ENCODE measurements at places on chromosomes 11 and 22. TPM values are rescaled to one million over a fixed set of nuclear protein-coding genes. Genes with fewer than 3 reads are reported as not detected.

GRCh38 chr22:29301716-29302401 lies 4.6 kb upstream of the GAS2L1 start:
- no peak for DNase-seq

GRCh38 chr22:47054231-47055072 lies 292.0 kb downstream of the TBC1D22A start:
- DNase-seq, result peak; percentile 31

DNA sequence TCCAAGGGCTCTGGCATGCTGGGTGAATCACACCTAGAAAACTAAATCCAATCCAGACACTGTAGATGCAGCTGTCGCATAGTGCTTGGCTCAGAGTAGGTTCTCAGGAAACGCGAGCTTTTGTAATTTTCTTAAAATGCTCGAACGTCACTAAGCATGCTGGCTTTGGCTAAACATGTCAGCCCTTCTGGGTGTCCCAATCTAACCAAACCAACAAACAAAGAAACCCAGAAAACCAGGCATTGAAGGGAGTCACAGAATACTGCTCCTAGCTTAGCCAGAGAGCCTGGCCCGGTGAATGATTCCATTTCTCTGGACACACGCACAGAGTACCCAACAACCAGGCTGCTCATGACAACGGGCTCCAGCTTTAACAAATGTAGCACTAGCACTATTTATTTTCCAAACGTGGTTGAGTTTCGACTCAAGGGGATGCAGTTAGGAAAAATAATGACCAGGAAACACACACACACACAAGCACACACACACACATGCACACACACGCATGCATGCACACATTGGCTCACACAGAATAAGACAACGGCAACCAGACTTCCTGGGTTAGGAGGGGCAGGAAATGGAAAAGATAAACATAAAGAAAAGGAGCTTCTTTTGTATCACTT lies 492.6 kb downstream of the MIAT start:
- DNase-seq, result no peak

DNA sequence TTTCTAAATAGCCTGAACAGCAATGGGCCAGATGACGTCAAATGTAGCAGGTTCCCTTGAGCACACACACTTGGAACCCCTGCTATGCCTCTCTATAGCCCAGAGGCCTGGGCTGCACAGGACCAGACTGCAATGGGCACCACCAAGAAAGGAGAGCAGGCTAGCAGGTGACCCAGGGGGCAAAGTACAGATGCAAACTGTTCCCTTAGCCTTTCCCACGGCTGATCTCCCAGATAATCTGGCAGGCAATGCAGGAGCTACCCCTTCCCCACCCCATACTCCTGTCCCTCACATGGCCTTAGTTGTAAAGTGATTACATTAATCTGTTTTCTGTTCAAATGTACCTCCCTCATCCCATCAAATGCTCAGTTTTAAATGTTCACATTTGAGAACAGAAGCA lies 41.3 kb downstream of the SMCO4 start:
- DNase-seq, result no peak

DNA sequence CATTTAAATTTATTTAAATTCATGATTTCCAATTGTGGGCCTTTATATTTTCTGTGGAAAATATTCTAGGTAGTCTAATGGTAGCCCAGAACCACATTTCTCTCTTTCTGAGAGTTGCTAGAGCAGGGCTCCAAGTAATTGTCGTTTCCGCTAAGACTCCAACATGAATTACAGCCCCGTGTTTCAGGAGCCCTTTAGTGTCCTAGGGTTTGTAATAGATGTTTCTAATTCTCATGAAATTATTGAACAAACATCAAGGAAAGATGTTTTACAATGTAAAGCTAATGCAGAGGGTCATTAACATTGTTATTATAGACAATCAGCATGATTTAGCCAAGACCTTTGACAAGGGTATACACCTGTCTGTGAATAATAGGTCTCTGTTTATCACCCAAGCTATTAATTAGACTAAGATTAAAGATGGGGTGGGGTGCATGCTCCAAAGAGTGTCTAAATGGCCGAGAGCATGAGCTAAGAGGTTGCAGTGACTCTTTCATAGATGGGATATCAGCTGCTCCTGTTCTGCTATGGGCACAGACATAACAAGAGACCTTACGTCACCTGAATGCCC lies 81.8 kb upstream of the NTM start:
- no peak for DNase-seq

GRCh38 chr11:124961972-124962609 lies 8.1 kb downstream of the CCDC15 start:
- DNase-seq, result no peak

DNA sequence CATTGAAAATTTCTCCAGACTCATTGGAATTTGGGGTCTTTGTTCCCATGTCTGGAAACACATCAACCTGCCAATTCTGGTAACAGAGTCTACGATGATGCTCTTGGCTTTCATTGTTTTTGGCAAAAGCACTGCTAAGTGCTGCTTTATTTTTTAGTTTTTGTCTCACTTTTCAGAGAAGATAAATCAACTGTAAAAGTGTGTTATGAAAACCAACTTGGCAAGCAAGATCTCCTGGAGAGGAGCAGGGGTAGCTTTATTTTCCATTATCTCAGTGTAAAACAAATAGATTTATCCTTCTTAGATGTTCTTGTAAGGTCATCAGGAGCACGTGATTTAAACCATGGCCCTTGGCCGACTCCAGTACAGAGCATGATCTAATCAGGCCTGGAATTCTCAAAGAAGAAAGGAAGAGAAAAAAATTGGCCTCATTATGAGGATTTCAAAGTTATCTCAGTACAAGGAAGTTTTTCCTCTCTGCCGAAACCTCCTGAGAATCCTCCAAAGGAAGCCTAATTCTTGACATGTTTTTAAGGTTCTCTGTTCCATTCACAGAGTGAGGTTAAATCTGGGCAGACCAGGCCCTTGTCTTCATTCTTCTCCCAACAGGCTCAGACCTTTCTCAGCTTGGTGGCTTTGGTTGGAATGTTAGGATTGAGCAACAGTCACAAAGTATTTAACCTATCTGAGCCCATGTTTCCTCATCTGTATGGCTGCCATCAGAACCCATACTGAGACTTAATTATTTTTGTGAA lies 16.4 kb upstream of the PAMR1 start:
- DNase-seq, result no peak

GRCh38 chr11:69480547-69481392 lies 693 bp upstream of the LINC01488 start:
- DNase-seq, result peak; percentile 59

DNA sequence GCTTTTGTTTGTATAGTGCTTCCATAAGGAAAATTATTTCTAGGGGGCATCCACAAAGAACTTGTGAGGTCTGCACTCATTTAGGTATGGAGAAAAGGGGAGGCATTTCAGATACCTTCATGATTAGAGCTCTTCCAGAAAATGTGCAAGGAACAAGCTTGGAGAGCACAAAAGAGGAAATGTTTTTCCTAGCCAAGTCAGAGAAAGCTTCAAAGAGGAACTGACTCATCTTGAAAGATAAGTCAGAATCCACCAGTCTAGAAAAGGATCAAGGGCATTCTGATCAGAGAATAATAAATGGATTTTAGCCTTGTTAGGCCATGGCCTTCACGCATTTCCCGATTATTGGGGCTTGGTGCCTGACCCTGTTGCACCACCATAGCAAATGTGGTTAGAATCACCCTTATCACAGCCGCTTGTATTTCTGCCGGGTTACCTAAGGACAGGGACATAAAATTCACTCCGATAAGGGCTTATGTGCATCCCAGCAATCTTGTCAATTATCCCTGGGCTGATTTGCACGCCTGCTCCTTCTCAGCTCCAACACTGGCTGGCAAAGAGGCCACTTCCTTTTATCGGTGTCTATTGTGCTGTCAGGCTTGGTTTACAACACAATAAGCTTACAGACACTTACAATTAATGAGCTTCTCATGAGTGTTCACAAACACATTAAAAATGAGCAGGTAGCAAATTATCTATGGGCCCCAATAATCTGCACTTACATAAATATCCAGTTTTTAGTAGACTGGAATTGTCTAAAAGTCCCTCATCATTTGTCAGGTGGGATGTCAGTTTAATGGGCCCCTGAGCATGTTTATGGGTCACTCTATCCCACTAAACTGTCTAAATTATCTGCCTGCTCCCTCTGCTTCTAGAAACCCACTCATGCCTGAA lies 613.5 kb downstream of the SOX6 start:
- DNase-seq, result no peak

DNA sequence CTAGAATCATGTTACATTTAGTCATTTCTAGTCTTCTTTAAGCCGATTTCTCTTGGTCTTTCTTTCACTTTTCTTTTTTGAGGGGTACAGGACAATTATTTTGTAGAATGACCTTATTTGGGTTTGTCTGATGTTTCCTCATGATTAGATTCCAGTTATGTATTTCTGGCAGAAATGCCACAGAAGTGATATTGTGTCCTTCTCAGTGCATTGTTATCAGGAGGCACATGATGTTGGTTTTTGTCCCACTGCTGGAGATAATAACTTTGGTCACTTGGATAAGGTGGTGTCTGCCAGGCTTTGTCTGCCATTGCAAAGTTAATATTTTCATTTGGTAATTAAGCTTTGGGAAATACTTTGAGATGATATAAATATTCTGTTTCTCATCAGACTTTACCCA lies 100.3 kb downstream of the RRM1 start:
- no peak for DNase-seq

DNA sequence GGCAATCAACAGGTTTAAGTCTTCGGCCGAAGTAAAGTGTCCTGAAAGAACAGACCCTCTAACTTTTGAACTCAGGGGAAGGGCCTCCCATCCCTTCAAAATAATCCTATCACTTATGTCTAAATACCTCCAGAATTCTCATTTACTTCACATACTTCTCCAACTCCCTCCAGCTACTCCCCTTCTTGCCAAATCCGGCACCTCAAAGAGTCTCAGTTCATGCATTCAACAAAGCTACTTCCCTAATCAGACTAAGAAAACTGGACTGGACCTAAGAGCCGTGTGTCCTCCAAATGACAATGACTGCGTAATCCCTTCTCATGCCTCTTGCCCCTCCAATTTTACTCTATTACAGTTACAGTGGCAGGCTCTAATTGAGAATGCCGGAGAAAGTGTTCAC lies 1.3 kb downstream of the DDB1 start:
- DNase-seq, result no peak

DNA sequence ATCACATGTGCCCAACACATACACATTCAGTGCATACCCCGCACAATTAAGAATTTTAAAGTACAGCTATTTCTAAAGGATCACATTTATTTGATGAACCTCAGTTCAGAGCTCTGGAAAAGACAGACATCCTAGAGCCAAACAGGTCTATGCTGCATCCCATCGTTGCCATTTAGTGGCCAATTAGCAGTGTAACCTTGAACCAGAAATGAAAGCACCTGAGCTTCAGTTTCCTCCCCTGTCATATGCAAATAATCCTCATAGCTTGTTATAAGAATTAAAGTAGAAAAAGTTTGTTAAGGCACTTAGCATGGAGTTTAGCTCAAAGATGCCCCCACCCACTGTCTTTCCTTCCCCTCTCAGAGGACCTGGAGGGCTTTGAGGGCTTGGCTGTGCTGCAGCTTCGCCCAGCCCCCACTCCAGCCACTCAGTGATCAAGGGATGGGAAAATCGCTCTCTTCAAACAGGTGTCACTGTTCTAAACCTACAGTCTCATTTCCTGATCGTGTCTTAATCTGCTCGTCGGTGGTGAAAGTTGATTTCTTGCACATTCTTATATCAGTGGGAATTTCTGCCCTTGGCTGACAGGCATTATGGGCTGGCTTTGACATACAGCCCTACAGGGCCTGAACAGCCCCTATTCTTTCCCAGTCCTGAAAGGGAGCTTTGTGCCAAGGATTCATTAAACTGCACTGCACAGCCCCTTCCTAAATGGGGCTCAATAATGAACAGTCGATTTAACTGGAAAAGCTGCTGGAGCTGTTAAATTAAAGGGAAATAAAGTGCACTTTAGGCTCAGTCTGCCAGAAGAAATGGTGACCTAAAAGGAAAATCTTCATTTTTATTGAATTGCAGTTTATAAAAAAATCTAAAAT lies 23.3 kb upstream of the FAM181B start:
- no peak for DNase-seq

GRCh38 chr11:27505781-27506180 lies 788 bp downstream of the LIN7C start:
- DNase-seq, result no peak

DSCAML1 gene
- total RNA-seq, result 2.3 TPM

NKAPD1 gene
- total RNA-seq, result 11.3 TPM

MUC2 gene
- total RNA-seq, result 0.03 TPM

MPZL2 gene
- 10.7 TPM for total RNA-seq

OR5A1 gene
- not detected for total RNA-seq

OSM gene
- total RNA-seq, result 2.6 TPM
